ENCODE measurements at places on chromosomes 11 and 22.

- peak; percentile 85 for DNase-seq
Observed at GRCh38 chr11:12581923-12582322, 92.3 kb upstream of the TEAD1 start.

DNA sequence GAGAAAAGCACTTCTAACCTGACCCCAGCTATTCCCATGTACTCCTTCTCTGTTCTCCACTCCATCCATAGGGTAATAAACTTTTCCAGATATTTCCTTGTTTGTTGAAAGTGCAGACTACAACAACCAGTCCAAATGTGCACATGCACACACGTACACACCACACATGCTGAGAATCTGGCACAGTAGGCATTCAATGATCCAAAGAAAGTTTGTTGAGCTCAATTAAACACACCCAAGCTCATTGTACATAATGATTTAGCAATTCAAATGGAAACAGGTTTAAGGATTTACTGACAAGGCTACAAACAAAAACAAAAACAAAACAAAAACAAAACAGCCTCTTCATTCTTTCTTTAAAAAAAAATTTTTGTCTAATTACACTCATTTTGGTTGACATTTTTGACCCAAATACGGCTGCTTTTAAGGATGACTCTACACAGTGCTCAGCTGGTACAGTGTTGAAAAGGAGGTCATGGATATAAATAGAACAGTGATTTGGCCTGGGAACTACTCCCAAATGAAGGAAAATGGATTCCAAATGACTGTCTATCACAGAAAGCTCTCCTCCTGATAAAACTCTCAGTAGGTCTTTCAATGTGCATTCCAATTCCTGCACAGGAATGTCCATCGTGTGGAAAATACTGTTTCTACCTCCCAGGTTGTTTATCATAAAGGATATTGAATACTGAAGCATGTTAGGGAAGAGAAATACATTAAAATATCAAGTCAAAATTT, 232.2 kb downstream of the GUCY1A2 start:
- no peak for DNase-seq

GRCh38 chr11:2267306-2267850, 3.0 kb downstream of the ASCL2 start:
- DNase-seq: no peak

DNA sequence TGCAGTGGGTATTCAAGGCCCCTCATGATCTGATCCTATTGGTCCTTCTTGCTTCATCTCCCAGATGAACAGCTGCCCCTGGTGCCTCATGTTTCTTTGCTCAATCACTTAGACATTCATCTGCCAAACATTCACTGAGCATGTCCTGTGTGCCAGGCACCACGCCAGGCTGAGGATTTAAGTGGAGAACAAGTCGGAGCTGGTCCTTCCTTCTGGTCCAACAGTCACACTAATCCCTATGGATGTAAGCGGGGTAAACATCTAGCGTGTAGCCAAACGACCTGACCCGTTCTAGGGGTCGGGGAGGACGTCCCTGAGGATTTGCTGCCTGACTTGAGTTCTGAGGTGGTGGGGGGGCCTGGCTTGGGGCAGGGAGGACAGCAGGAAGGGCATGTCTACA, 21.9 kb downstream of the ZMAT5 start:
- no peak for DNase-seq

DNA sequence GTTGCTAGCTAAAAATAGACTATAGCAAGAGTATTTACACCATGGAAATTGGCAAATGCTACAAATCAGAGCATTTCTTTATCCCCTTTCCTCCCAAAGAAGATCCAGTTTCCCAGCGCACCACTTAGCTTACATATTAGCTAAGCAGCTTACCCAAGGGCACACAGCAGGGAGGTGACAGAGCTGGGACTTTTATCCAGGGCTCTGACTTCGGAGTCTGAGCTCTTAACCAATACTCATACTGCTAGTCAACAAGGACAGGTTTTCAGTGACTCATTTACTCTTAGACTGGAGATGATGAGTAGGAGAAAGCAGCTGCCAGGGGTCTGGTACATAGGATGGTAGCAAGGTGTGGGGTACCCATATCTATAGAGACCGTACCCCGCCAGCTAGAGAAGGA, 38.4 kb downstream of the NAV2 start:
- no peak for DNase-seq

DNA sequence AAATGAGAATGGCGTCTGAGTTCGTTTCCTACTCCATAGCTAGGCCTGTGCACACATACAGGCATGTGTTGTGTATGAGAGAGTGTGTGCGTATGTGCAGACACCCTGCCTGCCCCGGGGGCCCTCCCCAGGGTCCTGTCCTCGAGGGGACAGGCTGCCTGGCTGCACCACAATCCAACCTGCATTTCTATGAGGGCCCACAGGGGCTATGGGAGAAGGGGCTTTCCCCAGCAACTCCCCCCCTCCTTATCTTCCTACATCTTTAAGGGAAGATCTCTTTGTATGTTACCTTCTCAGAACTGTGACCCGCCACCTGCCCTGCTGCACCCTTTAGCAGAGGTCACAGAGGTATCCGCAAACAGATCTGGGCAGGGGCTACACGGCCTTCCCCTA, 14.9 kb downstream of the ADORA2A start:
- no peak for DNase-seq

GRCh38 chr11:116499396-116500003, 273.3 kb downstream of the BUD13 start:
- DNase-seq: peak; percentile 19

DNA sequence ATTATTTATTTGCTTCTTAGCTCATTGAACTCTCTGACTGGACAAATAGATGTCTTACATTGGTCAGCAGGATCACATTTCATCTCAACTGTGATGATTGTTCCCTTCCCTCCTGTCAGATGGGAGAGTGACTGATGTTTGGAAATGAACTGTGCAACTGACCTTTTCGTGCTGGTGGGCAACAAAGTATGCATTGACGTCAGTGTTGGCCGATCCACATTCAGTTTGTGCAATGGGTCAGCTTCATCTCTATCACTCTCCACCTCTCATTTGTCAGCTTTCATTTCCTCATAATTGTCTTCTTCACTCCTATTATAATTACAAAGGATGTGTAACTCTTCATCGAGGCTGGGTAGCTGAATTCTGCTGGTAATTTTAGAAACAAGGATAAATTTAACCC, 71.3 kb downstream of the PPP2R1B start:
- DNase-seq: peak; percentile 87

DNA sequence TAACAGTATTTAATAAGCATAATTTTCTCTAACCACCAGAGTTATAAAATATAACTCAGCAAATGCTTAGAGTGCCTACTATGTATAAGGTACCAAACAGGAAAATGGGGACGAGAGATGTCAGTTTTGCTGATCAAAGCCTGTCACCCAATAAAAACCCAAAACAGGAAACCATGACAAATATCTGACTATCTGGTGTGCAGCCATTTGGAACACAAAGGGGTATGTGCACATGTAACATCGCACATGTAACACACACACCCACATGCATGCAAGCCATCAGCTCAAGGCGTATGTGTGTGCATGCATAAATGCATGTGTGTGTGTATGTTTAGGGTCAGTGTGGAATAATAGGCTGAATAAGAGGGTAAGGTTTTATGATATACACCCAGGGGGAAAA, 64.2 kb downstream of the PRR5L start:
- DNase-seq: no peak

DNA sequence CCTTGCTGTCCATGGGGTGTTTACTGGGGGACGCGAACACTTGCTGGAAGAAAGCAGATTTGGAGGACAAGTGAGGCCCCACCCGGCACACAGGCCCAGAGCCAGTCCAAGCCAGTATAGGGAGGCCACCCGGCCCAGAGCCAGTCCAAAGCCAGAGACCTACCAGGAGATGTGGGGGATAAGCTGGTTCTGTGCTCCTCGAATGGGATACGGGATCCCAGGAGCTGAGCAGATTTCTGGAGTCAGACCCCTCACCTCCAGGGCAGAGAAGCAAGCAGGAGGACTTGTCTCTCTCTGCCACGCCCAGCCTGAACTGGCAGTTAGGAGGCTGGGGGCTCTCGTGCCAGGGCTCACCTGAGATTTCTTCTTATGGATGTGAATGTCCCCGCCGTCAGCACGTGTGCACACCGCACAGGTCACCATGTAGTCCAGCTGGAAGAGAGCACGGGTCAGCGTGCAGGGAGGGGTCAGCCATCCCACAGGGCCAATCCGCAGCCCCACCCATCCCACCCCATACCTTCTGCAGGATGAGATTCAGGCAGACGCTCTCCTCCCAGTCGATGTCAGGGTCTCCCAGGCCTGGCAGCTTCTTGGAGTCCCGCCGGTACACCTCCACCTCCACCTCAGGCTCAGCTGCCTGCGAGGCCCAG, 35.3 kb downstream of the KIAA0930 start:
- no peak for DNase-seq

DNA sequence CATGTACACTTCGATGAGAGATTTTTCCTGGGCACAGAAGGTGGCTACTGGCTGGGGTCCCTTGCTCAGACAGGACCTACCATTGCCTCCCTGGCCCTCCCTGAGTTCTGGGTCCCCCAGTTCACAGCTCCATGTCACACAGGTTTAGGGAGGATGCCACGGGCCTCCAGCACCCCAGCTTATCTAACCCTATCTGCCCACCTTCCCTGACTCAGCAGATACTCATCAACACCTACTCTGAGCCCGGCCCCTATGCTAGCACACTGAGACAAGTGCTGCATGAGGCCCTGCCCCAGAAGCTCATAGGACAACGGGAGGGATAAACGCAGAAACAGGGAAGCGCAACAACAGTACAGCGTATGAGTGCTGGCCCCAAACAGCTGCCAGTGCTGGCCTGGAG, 9.6 kb downstream of the NAGA start:
- no peak for DNase-seq

All from RPMI7951 (cell line).